ENCODE measurements at places on chromosomes 7 and 10.

- DNase-seq: no peak
These were observed 67.6 kb downstream of the STK17A start for GRCh38 chr7:43650457-43651052.

- DNase-seq: no peak
These were observed 37.4 kb upstream of the MEOX2 start for GRCh38 chr7:15723841-15724240.

DNA sequence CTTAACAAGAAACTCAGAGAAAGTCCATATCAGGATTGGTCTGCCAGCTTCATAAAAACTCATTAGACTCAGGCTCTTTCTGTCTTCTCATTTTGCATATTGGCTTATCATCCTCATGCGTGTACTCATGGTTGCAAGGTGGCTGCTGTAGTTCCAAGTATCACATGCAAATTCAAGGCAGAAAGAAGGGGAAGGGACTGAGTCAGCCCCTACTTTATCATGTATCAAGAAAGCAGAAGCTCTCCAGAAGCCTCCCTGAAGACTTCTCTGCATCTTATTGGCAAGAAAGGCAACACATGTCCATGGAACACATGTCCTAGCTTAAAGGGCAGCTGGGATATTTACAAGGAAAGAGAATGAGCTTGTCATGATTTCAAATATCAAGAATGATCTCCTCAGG is 19.4 kb upstream of the EZH2 start:
- DNase-seq: no peak

GRCh38 chr7:99365318-99366141 is 9.0 kb upstream of the ARPC1B start:
- DNase-seq: no peak

- no peak for DNase-seq
These were observed 64.4 kb downstream of the STK17A start for GRCh38 chr7:43647339-43647672.

DNA sequence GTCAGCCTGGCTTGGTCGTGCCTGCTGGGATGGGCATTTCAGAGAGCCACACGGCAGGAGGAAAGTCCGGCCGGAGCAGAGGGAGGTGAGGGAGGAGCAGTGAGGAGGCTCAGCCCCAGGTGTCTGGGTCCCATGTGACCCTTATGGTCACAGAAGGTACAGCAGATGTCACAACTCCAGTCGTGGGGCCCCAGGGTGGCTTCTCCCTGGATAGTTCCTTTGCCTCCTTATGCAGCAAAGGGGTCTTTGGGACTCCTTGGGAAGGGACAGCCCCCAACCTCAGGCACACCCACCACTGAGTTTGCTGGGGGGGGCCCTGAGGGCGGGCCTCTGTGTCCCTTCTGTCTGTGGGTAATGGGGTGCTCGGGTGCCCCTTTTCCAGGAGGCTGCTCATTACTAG is 19.6 kb upstream of the PRKAG2 start:
- DNase-seq: no peak

GRCh38 chr7:30596721-30597120 is 2.0 kb downstream of the GARS1 start:
- no peak for DNase-seq

DNA sequence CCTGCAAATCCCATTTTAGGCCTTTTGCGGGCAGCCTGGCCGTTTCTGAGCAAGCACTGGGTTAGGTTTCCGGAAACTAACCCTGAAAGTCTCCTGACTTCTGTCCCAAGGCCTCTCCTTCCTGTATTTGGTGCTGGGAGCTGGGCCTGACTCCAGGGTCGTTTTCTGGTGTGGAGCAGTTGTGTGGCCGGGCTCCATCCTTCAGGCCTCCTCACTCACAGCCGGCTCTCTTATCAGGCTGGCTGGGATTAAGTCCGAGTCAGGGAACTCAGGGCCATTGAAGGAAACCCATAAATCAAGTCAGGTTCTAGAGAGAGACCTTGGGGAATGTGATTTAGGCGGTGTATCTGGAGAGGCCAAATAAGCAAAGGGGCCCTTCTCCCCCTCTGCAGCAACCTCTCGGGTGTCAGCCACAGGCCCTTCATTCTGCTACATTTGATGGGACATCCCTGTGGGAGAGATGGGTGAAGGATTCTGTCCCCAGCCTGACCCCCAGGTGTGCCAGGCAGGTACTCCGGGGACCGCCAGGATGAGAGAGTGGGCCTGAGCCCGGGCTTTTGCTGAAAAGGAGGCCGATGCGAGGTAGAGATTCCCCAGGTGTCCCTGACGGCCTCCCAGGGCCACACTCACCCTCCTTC is 3.3 kb downstream of the GATA3 start:
- no peak for DNase-seq

- no peak for DNase-seq
These were observed 121.9 kb downstream of the ANK3 start for GRCh38 chr10:60267802-60268201.

DNA sequence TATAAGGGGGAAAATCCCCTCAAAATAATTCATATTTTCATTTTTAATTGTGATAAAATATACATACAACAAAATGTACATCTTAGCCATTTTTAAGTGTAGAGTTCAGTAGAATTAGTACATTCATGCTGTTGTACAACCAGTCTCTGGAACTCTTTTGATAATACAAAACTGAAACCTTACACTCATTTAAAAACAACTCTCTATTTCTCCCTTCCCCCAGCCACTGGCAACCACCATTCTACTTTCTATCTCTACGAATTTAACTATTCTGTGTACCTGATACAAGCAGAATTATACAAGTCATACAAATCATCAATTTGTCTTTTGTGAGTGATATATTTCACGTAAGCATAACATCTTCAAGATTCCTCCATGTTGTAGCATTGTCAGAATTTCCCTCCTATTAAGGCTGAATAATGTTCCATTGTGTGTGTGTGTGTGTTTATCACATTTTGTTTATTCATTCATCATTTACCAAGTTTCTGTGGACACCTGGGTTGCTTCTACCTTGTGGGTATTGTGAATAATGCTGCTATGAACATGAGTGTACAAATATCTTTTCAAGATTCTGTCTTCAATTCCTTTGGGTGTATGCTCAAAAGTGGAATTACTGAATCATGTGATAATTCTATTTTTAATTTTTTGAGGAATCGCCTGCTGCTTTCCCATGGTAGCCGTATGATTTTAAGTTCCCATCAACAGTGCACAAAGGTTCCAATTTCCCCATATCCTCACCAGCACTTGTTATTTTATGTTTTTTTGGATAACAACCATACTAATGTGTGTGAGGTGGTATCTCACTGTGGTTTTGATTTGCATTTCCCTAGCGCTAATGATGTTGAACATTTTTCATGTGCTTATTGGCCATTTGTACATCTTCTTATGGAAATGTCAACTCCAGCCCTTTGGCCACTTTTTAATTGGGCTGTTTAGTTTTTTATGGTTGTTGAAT is 4.7 kb upstream of the EBLN1 start:
- DNase-seq: no peak

DNA sequence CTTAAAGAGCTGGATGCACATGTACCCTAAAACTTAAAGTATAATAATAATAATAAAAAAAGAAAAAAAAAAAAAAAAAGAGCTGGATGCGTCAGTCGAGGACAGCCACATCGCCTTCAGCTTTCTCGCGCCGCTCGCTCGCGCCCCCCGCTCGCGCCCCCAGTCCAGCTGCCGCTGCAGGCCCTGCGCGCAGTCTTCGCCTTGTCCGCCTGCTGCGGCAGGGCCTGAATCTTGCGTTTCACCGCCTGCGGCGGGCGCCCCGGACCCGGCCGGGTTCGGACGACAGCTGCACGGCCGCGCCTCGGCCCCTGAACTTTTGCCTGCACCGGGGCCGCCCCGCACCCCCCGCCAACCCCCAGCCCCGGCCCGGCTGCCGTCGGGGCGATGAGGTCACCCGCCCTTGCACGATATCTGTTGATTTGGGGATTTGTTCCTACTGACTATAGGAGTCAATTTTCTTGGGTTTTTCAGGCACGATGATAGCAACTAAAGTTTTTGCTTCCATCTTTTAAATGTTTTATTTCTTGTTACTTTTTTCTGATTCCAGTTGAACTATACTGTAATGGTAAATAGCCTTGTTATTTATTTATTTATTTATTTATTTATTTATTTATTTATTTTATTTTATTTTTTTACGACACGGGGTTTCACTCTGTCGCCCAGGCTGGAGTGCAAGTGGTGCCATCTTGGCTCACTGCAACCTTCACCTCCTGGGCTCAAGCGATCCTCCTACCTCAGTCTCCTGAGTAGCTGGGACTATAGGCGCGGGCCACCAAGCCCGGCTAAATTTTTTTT is 33.5 kb upstream of the CPN1 start:
- no peak for DNase-seq

GRCh38 chr7:31782411-31782991 is 95.5 kb downstream of the PPP1R17 start:
- DNase-seq: peak; percentile 22

DNA sequence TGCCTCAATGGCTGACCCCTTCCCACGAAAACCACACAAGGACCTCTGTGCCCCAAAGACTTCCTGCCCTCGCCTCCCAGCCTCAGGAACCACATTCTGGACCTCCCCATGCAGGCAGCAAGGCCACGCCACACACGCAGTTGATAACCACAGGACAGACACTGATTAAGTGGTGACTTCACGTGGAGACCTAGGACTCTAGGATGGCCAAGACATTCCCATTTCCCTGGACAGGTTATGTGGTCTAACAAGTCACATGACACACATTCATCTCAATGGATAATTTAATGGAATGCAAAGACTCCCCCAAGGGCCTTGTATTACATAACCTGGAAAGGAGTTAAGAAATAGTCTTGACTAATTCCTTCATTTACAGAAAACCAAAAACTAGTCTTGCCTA is 110.2 kb downstream of the LARP4B start:
- DNase-seq: no peak

DNA sequence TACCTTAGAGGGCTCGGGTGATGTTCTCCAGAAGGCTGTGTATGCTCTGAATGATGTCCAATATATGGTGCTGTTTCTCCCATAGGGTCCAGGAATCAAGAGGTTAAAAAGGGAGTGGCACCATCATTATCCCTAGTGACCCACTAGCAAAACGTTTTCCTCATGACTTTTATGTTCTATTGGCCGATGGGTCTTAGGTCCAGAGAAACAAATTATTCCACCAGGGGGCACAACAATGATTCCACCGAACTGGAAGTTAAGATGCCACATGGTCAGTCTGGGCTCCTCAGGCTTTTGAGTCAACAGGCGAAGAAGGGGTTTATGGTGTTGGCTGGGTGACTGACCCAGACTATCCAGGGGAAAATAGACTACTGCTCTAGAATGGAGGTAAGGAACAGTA is 256.1 kb downstream of the COBL start:
- no peak for DNase-seq

- DNase-seq: no peak
These were observed 156.9 kb upstream of the ADCY1 start for GRCh38 chr7:45417268-45417667.

- DNase-seq: no peak
These were observed 44.8 kb downstream of the GNAT3 start for GRCh38 chr7:80467069-80467468.

- DNase-seq: no peak
These were observed 20.2 kb upstream of the TRPV6 start for GRCh38 chr7:142905759-142906158.

DNA sequence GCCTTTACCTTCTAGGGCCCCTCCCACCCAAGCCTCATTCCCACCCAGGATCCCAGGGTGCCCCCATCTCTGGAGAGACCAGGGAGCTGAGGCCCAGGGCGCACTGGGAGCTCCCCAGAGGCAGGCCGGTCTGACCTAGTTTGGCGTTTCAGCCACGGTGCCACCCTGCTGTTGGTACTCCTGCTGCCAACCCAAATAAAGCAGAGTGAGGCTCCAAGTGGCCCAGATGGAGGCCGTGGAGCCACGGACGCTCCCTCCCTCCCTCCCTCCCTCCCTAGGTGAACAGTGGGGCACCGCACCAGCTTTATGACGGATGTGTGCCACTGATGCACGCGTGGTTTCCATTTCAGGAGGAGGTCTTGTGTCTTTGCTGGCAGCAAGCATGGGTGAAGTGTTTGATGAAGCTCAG is 1.8 kb downstream of the INPP5A start:
- no peak for DNase-seq

DNA sequence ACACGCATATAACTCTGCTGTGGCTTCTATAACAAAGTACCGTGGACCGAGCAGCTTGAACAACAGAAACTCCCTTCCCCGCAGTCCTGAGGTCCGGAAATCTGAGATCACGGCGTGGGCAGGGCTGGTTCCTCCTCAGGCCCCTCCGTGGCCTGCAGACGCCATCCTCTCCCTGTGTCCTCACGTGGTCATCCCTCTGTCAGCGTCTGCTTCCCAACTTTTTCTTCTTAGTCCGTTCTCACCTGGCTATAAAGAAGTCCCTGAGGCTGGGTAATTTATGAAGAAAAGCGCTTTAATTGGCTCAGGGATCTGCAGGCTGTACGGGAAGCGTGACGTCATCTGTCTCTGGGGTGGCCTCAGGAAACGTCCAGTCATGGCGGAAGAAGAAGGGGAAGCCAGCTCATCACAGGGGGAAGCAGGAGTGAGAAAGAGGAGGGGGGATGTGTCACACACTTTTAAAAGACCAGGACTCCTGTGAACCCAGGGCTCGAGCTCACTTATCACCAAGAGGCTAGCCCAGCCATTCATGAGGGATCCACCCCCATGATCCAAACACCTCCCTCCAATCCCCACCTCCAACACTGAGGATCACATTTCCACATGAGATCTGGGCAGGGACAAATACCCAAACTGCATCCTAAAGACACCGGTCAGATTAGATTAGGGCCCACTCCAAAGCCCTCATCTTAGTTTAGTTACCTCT is 91.2 kb upstream of the INSIG1 start:
- peak; percentile 66 for DNase-seq

GRCh38 chr10:110549211-110549610 is 18.3 kb upstream of the SMC3 start:
- DNase-seq: no peak

GRCh38 chr10:68982389-68982788 is 6.2 kb upstream of the KIFBP start:
- DNase-seq: no peak

DNA sequence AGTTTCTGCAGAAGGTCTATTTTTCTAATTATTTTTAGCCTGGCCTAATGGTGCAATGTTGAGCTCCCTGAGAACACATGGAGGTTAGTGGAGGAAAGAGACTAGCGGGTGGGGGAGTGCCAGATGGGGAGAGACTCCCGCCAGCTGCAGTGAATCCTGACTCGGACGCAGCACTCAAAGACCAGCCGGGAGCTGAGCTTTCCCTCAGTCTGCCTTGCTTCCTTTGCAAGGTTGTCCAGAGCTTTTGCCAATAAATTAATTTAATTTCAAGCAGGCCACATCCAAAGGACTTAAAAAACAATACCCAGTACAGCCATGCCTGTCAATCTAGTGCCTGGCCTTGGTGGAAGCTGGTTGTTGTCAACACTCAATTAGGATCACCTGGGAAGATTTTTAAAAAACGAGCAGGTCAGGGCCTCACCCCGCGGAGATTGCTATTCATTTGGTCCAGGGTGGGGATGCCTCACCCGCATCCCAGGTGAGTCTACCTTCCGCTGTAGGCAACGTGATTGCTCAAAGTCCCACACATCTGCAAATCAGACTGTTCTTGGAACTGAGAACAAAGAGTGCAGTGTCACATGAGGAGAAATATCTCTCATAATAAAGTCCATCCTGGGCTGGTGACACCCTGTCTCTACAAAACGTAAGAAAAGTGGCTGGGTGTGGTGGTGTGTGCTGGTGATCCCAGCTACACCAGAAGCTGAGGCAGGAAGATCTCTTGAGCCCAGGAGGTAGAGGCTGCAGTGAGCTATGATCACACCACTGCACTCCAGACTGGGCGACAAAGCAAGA is 4.0 kb downstream of the CLRN3 start:
- DNase-seq: no peak

GRCh38 chr7:108340856-108341411 is 115.3 kb downstream of the NRCAM start:
- no peak for DNase-seq

- no peak for DNase-seq
These were observed 12.1 kb upstream of the SNX13 start for GRCh38 chr7:17952387-17952786.

- DNase-seq: no peak
These were observed 34.5 kb upstream of the CYP26C1 start for GRCh38 chr10:93026072-93026471.
